ENCODE measurements at places on chromosomes 1 and 21.

- DNase-seq = no peak
Measured at GRCh38 chr1:169904834-169905233, 11.1 kb upstream of the SCYL3 start.

GRCh38 chr1:112542206-112542973 is 33.6 kb downstream of the WNT2B start:
- DNase-seq = no peak

DNA sequence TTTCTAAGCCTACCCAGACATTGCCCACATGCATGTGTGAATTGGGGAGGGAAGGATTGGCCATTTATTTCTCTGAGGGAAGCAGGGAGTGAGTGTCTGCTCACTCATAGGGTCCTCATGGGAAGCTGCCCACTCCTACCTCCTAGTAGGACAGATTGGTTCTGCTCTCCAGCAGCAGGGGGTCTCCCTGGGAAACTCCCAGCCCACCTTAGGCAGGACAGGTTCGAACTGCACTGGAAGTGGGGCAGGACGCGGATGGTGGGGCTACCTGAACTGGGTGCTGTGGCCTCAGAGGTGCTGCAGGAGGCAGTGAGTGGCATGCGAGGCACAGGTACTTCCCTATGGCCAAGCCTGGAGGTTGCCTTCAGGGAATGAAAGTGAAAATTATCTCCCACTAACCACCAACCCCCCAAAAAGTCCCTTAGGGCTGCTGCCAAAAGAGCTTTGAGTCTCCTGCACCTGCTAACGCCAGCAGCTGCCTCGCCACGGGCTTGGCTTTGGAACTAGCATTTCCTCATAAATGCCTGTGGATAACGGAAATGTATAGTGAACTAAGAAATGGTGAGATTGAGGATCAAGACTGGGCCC is 157.0 kb upstream of the COA6 start:
- DNase-seq = no peak

DNA sequence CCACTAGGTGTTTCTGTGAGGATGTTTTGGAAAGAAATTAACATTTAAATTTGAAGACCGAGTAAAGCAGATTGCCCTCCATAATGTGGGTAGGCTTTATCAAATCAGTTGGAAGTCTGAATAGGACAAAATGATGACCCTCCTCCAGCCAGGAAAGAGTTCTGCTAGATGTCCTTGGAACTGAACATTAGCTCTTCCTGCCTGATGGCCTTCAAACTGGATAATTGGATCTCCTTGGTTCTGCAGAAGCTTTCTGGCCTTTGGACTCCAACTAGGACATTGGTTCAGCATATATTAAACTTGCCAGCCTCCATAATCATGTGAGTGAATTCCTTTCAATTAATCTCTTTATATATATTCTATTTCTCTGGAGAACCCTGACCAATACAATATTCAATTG is 4.4 kb upstream of the GLRX2 start:
- no peak for DNase-seq

GRCh38 chr1:32263744-32264143 is 12.7 kb downstream of the LCK start:
- DNase-seq = no peak

- no peak for DNase-seq
Measured at GRCh38 chr1:95246511-95246910, 12.5 kb downstream of the RWDD3 start.

- DNase-seq = no peak
Measured at GRCh38 chr1:36085126-36085525, 1.2 kb downstream of the TEKT2 start.

GRCh38 chr1:239817276-239817675 is 274.4 kb upstream of the FMN2 start:
- DNase-seq = no peak

DNA sequence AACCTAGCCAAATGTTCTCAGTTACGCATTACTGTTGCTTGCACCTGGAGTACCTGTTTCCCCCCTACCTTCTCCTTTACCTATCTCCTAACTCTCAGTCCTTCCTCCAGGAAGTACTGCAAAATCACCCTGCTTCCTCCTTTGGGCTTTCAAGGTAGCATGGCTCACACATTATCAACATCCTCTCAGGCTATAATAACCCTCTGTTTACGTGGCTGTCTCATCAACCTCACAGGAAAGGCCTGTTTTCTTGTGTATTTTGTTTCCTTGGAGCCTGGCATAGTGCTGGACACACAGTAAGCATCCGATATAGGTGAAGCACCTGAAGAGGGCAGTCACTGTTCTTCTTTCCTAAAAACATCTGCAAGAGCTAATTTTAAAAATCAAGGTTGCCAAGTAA is 32.7 kb upstream of the ANGPTL7 start:
- no peak for DNase-seq

GRCh38 chr1:48936436-48936835 is 159.7 kb upstream of the BEND5 start:
- no peak for DNase-seq

- no peak for DNase-seq
Measured at GRCh38 chr1:3060127-3060526, 8.9 kb upstream of the PRDM16 start.

DNA sequence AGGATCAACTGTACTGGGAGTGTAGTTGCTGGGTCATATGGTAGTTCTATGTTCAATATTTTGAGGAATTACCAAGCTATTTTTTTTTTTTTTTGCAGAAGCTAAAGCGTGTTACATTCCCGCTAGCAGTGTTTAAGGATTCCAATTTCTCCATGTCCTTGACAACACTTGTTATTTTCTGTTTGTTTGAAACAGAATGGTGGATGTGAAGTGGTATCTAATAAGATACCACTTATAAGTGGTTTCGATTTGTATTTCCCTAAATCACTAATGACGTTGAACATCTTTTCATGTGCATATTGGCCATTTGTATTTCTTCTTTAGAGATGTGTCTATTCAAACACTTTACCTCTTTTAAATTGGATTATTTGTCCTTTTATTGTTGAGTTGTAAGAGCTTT is 112.2 kb downstream of the DISP1 start:
- no peak for DNase-seq

- no peak for DNase-seq
Measured at GRCh38 chr21:34992736-34993398, 56.2 kb downstream of the RUNX1 start.

- peak; percentile 91 for DNase-seq
Measured at GRCh38 chr1:203769505-203770343, 4.7 kb downstream of the LAX1 start.

DNA sequence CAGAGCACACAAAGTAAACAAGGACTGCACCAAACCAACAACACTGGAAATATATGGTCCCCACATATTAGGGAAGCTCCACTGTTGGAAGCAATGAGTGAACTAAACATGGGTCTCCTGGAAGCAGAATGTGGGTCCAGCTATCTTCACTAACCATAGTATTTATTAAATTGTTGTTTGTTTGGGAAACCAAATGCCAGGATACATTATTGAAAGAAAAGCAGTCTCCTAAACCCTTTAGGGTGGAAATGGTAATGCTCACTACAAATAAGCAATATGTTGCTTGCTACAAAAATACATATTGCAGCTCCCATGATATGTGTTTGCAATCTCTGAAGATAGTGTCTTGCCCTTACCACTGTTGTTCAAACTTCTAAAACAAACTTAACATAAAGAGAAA is 2.2 kb downstream of the NEGR1 start:
- DNase-seq = no peak

DNA sequence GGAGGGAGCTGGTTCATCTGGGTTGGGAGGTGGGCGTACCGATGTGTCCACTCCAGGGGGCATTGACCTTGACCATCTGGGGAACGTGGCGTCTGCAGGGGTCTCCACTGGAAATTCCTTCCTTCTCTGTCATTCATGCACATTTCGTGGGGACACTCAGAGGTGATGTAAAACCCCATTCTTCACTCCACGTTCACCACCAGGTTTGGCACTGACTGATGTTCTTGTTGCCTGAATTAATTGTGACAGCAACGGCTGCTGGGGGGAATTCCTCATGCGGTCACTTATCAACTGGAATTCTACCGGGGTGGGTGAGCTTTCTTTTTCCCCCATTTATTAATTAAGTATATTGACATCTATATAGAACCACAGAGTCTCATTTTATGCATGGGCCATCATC is 18.1 kb upstream of the POFUT2 start:
- DNase-seq = no peak

DNA sequence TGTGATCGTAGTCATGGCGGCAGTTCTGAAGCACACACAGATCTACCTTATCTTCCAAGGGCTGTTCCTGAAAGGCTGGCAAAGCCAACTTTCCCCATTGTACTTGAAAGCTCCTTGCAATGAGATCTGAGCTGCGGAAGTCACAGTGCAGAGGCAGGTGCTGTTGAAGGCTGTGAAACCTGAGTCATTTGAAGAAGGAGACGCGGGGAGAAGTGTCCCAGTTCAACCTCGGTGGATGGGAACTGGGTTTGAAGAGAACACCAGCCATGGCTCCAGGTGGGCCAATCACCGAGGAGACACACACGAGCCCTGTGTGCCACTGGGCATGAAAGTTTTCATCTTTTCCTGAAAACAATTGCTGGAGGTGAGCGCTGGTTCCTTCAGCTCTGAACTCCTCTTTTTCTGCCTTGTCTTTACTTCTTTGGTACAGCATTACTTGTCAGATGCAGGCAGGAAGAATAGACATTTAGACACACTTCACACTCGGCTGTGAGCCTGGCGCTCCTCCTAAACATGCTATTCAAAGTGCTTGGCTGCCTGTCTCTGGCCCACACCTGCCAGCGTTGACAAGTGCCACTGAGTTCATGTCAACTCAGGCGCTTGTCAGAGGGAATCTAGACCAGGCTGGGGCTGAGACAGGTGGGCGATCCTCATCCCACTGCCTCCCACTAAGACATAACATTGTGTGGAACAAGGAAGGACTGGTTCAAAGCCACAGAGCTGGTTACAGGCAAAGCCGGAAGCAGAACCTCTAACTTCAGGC is 25.7 kb upstream of the PDE9A start:
- DNase-seq = no peak

- no peak for DNase-seq
Measured at GRCh38 chr1:60262701-60263100, 189.1 kb upstream of the C1orf87 start.

DNA sequence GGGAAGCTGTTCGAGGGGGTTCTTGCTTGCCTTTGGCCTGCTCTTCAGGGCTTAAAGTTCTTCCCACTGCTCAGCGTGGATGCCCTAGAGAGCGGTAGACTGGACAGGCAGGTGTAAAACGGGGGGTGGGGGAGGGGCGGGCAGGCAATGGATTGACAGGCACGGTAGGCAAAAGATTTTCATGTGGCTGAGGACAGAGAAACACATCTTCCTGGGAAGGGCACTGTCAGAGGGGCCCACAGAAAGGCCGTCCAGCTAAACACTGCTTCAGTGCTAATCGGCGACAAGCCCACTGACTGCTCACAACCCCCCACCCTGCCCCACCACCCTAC is 412 bp downstream of the ABCA4 start:
- no peak for DNase-seq

GRCh38 chr1:209218981-209219380 is 364.5 kb upstream of the CAMK1G start:
- no peak for DNase-seq

DNA sequence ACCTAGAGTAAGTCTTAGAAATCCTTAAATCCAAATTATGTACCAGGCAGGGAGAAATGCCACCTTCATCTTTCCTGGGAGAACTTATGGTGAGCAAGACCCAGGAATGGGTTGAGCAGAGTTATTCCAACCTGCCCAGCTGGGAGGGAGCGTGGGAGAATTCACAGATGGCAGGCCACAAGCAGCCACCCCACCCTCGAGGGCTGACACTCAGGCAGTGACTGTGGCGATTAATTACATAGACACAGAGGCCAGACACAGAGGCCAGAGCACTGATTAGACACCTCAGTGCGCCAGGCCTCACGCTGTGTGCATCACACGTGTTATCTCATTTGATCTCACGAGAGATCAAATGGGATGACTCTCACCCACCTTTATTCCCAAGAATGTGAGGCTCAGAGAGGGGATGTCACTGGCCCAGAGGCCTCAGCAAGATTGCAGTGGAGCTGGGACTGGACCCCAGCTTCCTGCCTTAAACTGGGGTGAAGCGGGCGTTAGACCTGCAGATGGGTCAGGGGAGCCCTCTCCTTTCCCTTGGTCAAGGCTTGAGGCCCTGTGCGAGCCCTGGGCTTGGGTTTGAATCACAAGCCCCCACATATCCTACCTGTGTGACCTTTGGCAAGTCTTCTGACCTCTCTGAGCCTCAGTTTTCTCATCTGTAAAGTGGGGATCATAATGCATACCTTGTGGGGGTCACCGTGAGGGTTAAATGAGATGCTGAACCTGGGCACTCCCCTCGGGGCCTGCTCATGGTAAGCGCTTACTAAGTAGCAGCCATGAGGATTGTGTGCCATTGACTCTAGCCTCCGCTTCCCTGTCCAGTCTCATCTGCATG is 28.8 kb upstream of the PADI4 start:
- DNase-seq = no peak

DNA sequence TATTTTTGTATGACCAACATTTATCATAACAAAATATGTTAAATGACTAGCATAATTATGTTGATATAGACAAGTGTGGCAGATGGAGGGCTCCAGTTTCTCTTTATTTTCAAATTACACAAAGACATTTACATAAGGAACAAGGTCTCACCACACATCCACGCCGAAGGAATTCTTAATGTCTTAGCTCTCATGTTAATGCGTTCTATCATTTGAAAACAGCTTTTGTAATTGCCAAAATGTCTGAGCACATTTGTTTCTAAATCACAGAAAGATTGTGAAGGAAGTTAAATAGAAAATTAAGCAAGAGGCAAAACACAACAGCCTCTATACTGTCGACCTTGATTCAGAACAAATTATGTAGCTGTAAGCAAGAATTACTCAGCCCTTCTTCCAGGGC is 223.0 kb upstream of the NR5A2 start:
- no peak for DNase-seq

DNA sequence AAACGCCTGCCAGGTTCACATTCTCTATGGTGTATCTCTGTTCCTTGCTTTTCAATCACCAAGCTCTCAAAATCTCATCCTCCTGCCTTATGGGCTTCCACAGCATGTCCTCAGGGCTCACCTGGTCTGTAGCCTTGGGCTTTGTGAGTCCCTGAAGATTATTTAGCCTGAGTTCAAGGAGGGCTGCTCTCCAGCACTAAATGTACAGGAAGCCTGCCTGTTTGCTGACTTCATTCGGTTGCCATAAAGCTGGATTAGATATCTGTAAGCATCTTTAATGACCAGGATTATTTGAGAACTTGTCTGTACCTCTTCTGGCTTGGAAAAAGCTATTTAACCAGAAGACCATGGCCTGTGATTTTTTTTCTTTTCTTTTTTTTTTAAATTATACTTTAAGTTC is 6.9 kb upstream of the REG4 start:
- no peak for DNase-seq

DNA sequence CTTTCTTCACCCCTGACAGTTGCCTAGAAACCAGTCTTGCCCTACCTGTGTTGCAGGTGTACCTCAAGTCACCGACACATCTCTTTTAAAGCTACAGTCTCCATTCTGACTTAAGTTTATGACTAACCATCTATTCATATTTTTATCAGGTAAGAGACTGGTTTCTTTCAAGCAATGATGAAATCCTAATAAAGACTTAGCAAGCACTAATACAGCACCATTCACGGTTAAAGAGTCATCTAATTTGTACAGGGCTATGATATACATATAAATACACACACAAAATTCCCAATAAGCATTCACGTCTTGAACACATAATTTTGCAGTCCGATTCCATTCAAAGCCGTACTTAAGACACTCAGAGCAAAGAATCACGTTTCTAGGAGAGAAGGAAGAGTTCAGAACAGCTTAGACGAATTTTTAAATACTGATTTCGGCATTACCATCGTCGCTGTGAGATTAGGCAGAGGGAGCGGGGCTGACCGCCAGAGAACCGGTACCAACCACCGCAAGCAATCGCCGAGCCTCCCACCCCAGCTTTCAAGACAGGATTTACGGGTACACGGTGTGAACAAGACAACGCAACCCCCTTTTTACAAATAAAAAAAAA is 943 bp downstream of the ERRFI1 start:
- DNase-seq = no peak

- DNase-seq = peak; percentile 30
Measured at GRCh38 chr1:91803847-91804545, 82.0 kb downstream of the TGFBR3 start.
